WERI-Rb-1 (cell line): ENCODE measurements at places on chromosomes 6 and 20.

GRCh38 chr20:9995510-9996272 is 39.1 kb upstream of the ANKEF1 start:
- no peak for DNase-seq

DNA sequence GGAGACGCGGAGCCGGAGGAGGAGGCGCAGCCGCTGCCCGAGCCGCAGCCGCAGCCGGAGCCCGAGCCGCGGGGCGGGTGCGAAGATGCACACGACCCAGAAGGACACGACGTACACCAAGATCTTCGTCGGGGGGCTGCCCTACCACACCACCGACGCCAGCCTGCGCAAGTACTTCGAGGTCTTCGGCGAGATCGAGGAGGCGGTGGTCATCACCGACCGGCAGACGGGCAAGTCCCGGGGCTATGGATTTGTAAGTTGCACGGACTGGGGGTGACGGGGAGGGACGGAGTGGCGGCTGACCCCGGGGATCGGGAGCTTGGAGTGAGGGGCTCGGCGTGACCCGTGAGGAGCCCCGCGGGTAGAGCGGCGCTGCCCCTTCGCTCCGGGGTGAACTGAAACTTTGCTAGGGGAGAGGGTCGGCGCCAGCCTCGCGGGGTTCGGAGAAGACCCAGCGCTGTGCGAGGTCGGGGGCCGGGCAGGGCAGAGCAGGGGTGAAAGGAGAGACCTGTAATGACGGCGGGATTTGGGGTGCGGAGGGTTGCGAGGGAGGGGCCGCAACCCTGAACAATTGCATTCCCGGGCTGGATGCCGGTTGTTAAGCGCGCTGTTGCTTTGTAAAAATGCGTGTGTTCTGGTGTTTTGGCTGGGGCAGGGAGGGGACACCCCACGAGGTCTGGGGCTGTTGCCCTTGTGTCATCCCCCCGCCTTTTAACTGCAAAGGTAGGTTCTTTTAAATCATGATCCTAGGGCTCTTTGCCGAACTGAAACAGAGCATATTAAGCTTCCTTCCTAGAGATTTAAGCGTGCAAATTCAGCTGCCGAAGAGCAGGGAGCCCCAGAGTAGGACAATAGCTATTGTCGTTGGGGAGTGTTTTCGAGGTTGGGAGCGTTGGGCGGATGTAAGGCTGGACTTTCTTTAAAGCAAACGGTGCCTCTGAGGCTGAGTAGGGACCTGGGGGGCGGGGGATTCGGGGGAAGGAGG is 628 bp downstream of the RBM24 start:
- peak; percentile 33 for DNase-seq

DNA sequence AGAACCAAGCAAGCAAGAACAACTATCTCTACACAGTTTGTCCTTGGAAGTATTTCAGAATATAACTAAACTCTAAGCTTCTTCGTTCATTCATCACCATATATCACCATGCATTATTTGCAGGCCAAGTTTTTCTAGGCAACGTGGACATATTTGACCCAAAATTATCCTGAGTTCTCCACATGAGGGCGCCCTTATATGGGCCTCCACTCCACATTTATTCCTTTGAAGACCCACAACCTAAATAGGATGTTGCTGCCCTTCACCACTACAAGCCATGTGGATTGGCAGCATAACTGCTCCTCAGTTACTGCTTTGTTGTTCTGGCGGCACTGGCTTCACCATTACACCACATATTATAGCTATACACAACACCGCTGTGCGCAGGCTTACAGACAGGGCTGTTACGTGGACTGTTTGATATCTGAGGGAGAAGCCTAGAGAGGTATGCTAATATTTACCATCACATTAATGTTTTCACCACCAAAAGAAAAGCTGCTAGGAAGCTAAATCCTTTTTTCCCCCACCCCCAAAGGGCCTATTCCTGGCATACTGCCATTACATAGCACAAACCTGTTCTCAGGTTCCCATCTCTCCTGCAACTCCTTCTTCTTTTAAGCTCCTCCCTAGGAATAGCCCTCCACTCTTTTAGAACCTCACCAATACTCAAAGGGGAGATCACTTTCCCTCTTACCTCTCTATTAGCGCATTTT is 411.7 kb downstream of the C6orf118 start:
- peak; percentile 19 for DNase-seq

DNA sequence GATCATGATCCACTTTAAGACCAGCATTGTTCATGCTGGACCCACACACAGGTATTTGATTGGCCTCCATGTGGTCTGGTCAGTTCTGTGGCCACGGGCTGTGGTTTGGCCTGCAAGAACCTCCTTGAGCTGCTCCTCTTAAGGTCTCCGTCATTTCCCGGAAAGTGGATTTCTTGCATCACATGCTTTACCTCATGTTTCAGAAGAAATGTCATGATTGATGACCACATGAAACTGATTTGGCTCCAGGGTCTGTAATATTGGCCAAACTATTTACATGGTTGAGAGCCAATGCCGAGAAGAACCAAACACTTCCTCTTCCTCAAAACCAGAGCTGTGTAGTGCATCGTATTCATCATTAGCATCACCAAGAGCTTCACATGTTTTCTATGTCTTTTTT is 13.2 kb upstream of the RSPH3 start:
- DNase-seq: no peak

DNA sequence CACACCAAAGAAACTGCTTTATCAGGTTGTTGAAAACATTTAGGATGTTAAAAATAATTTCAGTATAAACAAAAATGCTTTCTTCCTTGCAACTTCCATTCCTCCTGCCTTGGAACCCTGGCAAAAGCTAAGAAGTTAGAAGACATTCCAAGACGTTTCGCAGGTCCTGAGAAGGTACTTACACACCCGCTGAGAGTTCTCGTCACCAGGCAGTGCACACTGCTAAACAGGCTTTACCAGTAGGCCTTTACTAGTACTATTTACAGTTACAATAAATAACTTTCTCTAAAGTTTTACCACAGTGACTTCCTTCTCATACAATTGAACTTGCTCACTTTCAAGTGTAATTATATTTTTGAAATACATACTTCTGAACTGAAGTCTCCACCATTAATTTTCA is 81.4 kb upstream of the RPS6KA2 start:
- no peak for DNase-seq

GRCh38 chr6:121263742-121264141 is 70.5 kb downstream of the TBC1D32 start:
- DNase-seq: no peak

GRCh38 chr6:159101656-159102055 is 56.9 kb upstream of the TAGAP start:
- no peak for DNase-seq

DNA sequence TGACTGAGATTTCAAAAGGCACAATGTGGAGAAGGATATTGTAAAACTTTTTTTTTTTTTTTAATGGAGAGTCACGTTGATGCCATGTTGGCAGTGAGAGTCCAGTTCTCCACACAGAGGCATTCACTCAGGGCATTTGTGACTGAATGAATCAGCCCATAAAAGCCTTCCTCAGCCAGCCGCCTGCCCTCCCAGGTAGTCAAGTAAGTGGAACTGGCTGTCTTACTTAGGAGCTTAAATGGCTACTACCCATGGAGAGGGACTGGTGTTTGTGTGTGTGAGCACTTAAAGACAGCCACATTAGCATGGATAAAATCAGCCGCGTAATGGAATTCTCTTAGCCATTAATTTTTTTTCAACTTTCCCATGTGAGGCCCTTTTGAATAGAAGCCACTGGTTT is 12.6 kb downstream of the AAR2 start:
- no peak for DNase-seq

DNA sequence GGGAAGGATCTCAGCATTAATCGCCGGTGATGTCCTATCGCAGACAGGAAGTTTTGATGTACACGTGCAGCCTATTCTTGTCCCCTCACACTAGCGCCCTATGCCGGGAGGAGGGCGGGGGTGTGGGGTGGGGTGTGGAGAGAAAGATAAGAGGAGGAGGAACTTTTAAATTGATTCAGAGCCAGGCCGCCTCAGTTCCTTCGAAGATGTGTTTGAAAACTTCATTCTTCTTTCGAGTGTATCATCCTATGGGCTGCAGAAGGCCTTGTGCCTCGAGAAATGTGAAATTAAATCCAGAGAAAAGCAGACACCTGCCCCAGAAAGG is 2.5 kb upstream of the POU3F2 start:
- no peak for DNase-seq

DNA sequence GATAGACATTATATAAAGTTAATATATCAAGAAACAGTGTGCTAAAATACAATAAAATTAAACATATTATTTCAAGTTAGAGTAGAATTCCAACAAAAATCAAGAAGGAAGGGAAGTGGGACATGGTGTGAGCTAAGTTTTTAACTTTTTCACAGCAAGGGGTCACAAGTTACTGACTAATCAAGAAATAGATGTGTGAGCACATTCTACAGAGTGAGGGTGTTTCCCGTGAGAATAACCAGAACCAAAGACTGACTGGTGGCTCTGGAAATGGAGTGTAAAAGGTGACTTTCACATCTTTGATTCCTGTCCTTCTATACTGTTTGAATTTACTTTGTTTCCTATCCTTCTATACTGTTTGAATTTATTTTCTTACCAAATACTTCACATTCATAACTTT is 206.6 kb downstream of the TASP1 start:
- no peak for DNase-seq
